ENCODE measurements at places on chromosomes 6 and 20.

DNA sequence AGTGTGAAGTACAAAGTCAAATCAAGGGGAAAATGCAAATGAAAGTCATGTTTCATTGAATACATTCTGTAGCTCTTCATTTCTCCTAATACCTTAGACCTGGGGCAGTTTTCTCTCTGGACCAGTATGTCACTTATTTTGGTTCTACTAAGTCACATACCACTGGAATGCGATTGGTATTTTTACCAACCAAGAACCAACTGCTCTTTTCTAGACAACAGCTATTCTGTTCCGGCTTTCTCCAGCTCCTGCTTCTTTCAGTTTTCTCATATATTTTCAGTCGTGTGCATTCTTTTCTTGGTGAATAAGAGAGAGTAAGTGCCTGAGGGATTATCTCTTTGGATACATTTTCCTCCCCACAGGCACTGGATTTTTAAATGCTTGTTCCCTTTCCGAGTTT, 39.2 kb upstream of the SPACA1 start:
- no peak for DNase-seq

GRCh38 chr6:119647309-119647708, 297.7 kb upstream of the MAN1A1 start:
- no peak for DNase-seq

DNA sequence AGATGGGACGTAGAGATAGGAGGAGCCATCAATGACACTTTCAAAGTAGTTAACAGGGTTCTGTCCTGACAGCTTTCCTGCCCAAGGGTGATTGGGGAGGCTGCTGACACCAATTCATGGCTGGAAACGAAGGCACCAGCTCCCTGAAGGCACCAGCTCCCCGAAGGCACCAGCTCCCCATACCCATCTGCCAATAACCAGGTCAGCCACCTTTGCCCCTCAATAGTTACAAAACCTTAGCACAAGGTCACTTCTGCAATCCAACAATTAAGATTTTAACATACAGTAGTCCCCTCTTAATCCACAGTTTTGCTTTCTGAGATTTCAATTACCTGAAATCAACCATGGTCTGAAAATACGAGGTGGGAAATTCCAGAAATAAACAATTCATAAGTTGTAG, 51.7 kb downstream of the ELOVL5 start:
- no peak for DNase-seq

DNA sequence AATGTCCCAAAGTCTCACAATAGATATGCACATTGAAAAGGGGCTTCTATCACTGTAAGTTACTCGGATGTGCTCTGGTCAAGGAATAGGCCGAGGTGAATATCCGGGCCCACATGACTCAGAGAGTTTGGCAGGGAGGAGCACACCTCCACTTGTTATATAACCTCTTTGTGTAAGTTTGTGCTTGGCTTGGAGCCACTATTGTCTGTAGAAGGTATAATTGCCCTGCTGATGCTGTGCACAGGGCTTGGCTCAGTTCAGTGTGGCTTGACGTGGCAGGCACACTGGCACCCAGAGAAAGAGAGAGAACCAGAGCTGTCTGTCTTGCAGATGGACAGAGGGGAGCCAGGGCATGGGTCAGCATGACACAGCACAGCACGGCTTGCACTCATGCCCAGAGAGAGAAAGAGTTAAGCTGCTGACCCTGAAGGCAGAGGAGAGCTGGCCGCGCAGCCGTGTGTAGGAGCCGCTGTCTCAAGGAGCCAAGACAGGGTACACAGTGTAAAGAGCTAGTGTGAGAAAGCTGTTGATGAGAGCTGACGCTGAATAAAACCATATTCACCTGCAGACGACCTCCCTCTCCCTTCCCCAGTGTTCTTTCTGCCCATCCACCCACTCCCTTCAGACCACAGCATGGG, 482.5 kb downstream of the C6orf118 start:
- DNase-seq = no peak

GRCh38 chr20:646107-646867, 6.7 kb downstream of the SRXN1 start:
- no peak for DNase-seq

DNA sequence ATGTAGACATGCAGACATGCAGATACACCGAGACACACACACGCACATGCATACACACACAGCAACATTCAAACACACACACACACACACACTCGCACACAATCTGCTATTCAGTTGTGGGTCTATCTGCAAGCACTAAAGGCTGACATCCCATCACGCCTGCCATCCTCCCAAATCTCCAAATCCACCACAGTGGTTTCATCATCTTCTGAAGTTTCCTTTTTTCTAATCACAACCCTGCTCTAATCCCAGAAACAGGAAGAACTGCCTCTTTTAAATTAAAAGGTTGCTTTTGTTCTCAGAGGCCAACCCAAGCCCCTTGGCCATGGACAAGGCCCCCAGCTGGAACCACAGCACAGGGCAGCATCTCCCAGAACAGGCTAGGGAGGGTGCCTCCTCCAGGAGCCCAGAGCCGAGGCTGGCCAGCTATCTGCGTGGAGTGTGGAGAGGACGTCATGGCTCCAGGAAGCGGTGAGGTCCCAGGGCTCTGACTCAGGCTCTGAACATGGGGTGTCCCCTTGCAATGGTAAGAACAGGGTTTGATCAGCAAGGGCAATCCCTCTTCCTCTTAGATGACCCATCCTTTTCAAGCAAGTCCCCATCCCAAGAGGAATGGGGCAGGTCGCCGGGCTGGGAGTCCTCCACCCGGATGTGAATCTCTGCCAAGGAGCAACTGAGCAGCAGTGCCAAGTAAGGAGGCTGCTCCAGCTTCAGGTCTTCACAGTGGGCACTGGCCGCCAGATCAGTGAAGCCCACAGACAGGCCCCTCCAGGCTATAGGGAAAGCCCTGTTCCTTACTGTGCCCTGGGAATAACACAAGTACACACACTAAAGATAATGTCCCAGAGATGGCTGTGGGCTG, 14.7 kb downstream of the FOXF2 start:
- no peak for DNase-seq

DNA sequence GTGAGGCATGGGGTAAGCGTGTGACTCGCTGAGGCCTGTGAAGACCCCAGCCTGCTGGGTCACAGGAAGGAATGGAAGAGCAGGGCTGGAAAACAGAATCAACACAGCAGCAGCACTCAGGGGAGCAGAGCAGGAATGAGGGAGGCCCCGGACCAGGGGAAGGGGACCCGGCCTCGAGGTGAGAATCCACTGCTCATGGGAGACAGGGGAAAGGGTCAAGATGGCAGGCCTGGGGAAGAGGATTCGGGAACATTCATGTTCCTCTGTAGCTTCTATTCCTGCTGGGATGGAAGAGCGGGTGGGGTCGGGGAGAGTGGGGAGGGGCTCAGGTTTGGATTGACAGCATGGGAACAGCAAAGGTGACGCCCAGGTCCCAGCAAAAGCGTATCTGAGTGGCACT, 59.4 kb downstream of the NPEPL1 start:
- DNase-seq = no peak

GRCh38 chr20:17430125-17430950, 100.8 kb downstream of the BFSP1 start:
- no peak for DNase-seq

DNA sequence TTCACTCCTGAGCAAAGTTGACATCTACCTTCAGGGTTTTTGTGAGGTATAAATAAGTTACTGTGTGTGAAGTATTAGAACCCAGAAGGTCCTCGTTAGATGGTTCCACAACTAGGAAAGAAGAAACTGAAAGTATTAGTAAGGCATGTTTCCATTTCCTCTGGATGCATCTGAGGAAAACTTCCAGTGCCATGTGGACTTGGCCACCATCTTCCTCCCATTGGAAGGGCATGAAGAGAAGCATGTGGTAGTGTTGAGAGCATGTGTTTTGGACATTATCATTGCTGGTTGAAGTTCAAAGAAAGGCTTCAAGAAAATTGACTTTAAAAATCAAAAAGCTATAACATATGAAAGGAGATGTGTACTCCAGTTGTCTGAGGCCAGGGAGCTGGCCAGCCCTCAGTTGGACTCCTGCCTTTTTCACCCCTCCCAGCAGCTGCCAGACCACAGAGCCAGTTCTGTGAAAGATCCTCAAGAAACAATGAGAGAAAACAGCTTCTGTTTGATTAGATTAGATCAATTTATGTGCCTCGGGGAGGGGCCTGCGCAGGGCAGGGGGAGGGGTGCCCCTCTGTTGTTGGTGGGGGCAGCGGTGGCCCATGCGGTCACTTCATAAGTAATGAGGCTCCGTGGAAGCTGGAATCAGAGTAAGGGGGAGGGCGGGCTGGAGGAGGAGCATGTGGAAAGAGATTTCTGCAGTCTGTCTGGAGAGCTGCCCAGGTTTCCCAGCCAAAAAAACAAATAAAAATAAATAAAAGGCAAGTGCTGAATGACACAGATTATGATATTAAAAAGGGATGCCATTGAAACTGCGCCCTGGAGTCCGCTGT, 154.0 kb downstream of the JARID2 start:
- DNase-seq = no peak

DNA sequence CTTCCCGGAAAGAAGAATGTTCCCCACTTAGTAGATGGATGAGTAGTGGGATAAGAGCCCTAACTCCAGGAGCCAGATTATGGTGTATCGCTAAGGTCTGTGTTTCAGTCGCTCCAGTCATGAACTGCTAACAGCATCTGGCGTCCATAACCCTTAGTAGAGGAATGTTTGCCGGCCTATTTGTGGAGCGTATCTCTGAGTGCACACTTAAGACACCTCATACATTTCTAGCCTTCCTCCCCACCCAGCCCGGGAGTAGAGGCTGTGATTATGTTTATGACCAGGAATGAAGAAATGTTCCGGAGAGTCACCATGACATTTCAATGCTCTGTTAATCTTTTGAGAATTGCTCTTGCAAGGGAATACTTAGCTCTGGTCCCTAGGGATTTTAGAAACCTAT, 251.1 kb upstream of the SOX4 start:
- no peak for DNase-seq

DNA sequence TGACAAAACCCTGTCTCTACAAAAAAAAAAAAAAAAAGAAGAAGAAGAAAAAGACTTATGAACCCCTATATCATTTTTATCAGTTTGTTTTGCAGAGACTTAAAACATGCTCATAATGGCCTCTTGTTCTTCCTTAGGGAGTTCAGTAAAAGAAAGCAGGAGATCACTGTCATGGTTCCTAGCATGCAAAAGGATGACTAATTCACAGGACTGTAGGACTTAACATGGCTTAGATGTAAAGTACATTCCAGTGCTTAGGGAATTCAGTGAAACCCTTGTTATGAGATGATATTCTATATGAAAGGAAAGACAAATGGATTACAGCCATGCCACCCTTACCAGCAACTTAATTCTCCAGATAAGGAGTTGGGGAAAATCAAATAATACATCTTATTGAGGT, 29.5 kb downstream of the EEF1A1 start:
- no peak for DNase-seq

DNA sequence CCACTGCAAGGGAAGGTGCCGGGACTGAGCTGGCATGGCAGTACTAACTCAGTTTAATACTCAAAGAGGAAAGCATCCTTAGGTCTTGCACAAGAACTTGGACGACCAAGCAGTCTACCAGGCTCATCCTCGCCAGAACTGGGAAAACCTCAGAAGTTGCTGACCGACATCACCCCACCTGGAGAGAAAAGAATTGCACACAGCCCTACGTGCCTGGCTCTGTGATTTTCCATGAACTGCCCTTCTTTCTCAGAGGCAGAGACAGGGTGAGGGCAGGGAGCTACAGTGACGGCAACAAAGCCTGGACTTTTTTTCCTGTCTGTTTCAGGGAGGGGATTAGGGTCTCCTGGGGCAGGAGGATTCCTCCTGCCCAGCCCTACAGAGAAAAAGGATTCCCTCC, 8.0 kb downstream of the JAG1 start:
- DNase-seq = no peak

DNA sequence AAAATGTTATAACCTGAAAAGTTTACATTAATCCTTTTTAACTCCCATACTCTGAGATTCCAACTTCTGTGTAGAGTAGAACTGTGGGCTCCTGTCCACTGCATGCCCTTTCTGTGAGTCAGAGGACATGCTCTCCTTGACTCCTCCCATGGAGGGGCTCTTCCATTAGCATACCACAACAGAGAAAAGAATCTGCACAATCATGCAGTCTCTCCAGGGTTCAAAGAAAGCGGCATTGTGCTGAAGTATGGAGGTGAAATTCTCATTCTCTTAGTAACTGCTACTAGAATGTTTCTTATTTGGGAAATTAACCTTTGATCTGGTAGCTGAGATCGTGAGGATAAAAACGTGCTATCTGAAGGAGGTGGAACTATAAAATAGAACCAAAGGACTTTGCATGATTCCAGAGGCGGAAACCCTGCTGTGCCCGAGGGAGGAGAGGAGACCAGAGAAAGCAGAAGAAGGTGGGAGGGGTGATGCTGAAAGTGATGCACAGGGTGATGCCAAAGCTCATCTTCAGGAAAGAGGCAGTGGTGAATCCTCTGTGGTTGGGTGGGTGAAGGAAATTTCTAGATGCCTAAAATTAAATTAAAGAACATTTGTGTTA, 202.2 kb upstream of the PCSK2 start:
- no peak for DNase-seq

GRCh38 chr20:50237349-50237748, 46.7 kb downstream of the CEBPB start:
- no peak for DNase-seq

DNA sequence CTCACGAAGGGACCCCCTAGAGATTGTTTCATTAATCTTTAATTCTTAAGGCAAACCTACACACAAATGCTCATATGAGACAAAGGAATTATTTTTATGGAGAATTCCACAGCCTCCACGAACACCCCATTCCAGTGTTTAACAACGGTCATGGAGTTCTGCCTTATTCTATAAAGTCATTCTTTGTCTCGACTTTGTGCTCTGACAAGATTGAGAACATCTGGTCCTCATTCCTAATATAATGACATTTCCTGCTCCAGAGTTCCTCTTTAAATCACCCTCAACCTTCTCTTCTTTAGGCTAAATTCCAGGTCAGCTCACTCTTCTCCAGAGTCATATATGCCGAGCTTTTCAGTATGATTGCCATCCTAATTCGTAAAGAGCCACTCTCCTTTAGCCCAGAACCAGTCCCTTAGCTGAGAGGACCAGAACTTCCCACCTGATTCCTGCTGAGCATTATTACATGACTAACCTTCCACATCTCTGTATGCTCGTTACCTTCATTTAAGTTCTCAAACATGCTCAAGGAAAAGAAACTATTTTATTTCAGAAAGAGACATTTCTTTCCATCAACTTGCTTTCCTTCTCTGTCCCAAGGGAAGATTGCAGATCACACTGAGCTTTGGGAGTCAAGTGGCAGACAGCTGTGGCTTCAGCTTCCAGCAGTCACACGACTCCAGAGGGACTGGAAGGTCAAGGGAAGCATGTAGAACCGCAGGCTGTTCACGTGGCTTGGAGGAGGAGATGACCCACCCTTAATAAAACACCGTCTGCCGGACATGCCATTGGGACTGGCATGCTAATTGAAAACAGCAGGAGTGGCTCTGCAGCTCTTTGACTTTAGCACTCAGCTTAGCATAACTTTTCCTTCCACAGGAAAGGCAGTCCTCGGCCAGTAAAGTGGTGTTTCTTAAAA, 467.1 kb upstream of the HSF2 start:
- DNase-seq = no peak

GRCh38 chr6:140182821-140183220, 808.4 kb upstream of the CITED2 start:
- DNase-seq = no peak
